Cortex of kidney (tissue), 1 donor: ENCODE measurements at places on chromosomes 1 and 21.
A peak's percentile ranks its signal among the peaks of the same experiment; 100 is the strongest.

- no peak for DNase-seq
These were observed 1.4 kb downstream of the TRIM17 start for GRCh38 chr1:228415221-228415620.

DNA sequence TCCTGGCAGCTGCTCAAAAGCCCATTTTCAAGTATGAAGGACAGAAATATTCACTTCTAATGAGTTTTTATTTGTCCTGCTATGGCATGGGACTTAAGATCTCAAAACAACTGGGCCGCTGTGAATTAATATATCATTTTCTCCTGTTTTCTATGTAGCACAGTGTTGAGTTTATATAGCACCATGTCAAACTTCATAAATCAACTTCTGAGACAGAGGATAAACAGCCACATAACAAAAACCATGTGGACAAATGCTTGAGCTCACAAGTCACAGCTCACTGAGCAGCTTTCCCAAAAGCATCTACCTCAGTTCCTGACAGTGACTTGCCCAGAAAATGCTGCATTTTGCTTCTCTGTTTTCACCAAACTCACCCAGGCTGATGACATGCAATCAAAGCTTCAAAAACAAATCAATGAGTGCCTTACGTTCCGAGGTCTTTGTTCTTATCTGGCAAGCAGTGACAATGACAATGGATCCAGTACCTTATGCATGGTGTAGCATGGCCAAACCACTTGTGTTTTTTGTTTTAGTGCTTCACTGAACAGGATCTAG, 722.6 kb downstream of the LRRIQ3 start:
- no peak for DNase-seq

- DNase-seq, result no peak
These were observed 58.0 kb downstream of the NPHP4 start for GRCh38 chr1:5934058-5934884.

DNA sequence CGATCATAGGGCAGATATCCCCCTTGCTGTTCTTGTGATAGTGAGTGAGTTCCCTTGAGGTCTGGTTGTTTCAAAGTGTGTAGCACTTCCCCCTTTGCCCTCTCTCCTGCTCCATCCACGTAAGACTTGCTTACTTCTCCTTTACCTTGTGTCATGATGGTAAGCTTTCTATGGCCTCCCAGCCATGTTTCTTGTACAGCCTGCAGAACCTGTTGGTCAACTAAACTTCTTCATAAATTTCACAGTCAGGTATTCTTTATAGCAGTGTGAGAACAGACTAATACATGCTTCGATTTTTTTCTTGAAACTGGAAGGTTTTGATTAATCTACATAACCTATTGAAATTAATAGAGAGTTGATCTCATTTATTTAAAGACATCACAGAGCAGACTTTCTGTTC, 302.5 kb upstream of the PBX1 start:
- no peak for DNase-seq

- DNase-seq, result peak; percentile 44
These were observed 588 bp upstream of the IGSF8 start for GRCh38 chr1:160098852-160099561.
